Stimulated activated CD4-positive, alpha-beta T cell treated with anti-CD3 and anti-CD28 coated beads, Interleukin-2, amount 100 ng/mL, for 4 hours (primary cell): ENCODE measurements at places on chromosomes 16 and 17.
A peak's percentile ranks its signal among the peaks of the same experiment; 100 is the strongest.

- no peak for DNase-seq
Observed at GRCh38 chr16:81863630-81864352, 84.7 kb downstream of the PLCG2 start.

- DNase-seq, result no peak
Observed at GRCh38 chr17:73641826-73642600, 2.2 kb downstream of the SDK2 start.

DNA sequence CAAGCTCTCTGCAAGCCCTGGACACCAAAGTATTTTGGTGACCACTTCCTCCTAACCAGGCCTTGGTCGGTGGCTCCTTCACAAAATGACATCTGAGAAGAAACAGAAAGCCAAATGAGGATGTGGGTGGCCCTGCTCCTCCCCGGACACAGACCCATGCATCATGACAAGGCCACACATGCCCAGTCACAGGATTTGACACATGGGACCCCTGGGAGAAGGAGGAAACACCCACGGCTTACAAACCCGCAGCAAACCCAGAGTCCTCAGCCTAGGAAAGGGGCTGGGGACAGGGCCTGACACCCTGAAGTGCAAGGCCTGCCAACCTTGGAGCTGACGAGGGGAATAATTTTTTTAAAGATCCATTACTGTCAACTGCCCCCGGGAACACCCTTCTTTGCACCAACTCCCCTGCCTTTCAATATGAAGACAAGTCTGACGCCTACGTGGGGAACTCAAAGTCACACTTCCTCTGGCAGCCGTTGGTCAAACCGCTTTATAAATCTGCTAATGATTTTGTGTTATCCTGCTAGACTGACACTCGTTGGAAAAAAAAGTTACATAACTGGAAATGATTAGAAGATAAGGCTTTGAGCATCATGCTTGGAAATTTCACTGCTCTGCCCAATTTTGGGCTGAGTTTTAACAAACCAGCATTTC lies 41.3 kb downstream of the GAS7 start:
- no peak for DNase-seq

GRCh38 chr17:78252111-78252634 lies 20.7 kb downstream of the TMEM235 start:
- peak; percentile 46 for DNase-seq

DNA sequence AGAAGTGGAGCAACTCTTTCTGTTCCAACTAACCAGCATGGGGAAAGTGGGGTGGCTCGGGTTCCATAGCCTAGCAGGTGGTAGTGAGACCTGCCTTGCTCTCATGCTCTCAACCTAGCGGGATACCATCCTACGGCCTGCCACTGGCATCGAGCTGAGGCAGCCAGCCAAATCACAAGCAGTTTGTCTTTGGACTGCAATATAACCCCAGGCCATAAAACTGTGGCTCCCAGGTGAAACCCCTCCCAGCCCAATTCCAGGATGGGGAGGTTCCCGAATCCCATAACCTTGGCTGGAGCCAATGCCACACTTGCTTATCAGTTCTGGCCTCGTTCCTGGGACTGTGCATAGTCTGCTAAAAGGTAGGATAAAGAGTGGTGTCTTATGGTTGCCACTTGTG lies 155.8 kb upstream of the NETO2 start:
- DNase-seq, result no peak

- peak; percentile 66 for DNase-seq
Observed at GRCh38 chr17:5500589-5501391, 14.4 kb downstream of the MIS12 start.

DNA sequence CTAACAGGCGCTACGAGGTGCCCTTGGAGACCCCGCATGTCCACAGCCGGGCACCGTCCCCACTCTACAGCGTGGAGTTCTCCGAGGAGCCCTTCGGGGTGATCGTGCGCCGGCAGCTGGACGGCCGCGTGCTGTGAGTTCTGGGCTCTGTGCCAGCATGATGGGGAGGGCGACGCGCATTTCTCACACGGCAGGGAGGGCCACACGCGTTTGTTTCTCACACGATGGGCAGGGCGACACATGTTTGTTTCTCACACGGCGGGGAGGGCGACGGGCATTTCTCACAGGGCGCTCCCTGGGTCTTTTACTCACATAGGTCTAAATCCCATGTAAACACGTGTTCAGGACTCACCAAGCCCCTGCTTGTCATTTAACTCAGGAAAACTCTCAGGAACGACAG lies 4.4 kb downstream of the GAA start:
- no peak for DNase-seq

- DNase-seq, result no peak
Observed at GRCh38 chr16:84650062-84650991, 2.0 kb downstream of the KLHL36 start.

DNA sequence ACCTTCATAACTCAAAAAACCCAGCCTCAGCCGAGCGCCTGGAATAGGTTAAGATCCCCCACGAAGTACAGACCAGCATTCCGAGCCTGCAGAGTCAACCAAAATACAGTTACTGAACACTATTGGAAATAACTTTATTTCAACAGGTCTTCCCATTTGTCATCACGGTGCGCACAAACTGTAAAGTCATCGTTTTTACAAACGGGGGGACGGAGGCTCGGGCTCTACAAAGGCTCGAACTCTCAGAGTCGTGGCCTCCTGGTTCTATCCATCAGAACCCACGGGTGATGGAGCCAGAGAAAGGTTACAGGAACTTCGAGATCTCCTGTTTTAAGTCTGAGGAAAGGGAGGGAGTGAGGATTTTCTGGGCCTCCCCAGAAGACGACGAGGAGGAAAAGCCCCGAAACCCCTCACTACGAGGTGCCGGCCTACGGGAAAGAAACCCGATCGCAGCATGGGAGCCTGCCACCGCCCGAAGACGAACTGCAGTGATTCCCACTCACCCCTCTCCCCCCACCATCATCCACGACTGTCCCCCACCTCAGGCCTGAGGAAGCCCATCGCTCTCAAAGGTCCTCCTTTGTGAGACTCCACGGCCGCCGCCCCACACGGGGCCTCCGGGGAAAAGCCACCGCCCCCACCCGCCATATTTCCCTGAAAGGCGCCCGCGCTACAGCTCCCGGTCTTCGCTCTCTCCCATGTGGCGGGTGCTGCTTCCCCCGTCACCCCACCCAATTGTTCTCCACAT lies 917 bp downstream of the YWHAE start:
- DNase-seq, result peak; percentile 41

- no peak for DNase-seq
Observed at GRCh38 chr17:61732169-61732568, 131.2 kb downstream of the BRIP1 start.
